HL-60 (cell line): ENCODE measurements at places on chromosomes 12 and 14.

DNA sequence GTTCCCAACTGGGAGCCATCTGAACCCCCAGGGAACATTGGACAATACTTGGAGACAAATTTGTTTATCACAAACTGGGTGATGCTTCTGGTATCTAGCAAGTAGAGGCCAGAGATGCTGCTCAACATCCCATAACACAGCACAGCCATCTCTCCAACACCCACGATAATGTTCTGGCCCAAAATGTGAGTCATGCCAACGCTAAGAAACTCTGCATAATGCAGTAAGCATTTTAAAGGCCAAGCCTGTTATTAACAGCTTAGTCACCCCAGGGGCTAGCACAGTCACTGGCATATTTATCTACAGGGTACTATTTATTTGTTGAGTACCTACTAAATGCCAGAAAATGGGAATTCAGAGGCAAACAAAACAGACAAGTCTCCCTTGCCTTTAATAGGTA is 873.1 kb upstream of the TMEM132C start:
- no peak for DNase-seq

DNA sequence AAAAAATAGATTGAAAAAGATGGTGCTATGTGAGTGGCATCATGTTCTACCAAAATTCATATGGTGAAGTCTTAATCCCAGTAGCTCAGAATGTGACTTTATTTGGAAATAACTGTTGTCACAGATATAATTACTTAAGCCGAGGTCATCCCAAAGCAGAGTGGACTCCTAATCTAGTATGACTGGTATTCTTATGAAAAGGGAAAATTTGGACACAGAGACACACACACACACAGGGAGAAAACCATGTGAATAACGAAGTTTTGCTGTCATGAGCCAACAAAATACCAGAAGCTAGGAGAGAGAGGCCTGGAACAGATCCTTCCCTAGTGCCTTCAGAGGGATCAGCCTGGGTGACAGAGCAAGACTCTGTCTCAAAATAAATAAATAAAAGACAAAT is 62.6 kb downstream of the FAR2 start:
- DNase-seq, result no peak

DNA sequence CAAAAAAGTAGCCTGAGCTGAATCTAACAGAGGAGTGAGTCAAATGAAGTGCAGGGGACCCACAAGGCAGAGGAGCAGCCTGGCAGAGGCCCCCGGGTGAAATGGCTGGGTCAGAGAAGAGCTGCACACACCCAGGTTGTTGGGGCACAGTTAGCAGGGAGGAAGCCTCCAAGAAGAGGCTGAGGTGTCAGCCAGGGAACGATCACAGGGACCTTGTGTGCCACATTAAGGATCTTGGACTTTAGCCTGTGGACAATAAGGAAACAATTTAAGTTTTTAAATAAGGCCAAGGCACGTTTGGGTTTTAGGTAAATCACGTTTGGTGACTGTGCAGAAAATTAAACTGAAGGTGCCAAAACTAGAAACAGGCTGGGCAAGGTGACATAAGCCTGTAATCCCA is 35.1 kb downstream of the OR10P1 start:
- DNase-seq, result no peak

GRCh38 chr14:57712698-57713097 is 153.2 kb downstream of the SLC35F4 start:
- no peak for DNase-seq

GRCh38 chr14:103109535-103110441 is 13.5 kb upstream of the TNFAIP2 start:
- DNase-seq, result no peak

DNA sequence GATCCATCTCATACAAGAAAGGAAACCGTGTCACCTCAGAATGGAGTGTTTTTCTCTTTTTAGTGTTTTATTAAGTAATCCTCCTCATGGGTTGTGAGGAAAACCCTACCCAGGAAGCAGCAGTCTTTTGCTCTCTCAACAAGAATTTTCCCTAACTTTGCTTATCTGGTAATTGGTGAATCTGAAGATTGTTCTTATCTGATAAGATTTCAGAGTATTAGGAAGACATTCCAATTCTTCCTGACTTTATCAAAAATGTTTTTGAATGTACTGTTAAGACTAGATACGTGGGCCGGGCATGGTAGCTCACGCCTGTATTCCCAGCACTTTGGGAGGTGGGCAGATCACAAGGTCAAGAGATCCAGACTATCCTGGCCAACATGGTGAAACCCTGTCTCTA is 86.0 kb downstream of the PHLDA1 start:
- DNase-seq, result no peak

GRCh38 chr14:32950584-32950983 is 11.9 kb downstream of the NPAS3 start:
- DNase-seq, result no peak

DNA sequence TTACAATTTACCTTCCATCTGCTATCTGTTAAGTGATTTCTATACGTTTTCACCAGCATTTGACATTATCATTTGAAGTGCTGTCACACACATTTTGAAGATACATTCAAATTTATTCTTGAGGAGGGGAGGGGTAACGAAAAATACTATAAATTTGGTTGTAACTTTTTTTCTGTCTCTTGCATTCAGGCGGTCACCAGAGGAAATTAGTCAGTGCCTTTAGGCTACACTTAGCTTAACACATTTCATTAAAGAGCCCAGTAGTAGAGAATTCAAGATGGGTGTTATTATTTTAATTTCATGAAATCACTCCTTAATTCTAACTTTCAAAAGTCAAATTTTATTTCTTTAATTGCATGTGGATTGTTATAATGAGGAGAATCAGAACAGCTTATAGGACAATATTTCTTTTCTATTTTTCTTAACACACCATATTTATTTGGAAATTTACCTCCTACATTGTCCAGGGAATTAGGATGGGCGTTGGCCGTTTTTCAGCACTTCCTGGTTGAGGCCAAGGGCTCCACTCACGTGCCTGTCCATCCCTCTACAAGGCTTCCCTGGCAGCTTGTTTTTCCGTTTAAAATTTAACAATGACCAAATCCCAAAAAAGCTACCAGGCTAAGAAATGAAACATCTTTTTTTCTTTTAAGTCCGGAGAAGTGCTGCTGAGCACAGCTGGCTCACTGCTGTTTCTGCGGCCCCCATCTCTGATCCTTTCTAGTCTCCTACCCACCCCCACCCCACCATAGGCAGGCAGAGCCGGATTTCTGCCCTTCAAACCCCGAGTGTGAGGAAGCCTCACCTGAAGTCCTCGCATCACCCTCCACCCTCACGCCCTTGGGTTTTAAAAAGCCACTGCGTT is 1.1 kb upstream of the FAR2 start:
- DNase-seq, result no peak
